CD4-positive, alpha-beta T cell (primary cell): ENCODE measurements at places on chromosomes 7 and 10.

DNA sequence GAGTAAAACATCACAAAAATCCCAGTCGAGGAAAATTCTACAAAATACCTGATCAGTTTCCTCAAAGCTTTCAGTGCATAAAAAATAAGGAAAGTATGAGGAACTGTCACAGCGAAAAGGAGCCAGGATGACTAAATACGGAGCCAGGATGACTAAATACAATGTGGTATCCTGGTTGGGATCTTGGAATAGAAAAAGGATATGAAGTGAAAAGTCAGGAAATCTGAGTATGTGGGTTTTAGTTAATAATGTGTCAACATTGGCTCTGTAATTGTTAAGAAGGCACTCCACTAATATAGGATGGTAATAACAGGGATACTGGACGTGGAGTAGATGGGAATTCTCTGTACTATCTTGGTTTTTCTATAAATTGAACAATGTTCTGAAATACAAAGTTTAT, 175.5 kb downstream of the SUGCT start:
- no peak for DNase-seq

- DNase-seq, result no peak
Measured at GRCh38 chr10:132104062-132104461, 38.3 kb downstream of the JAKMIP3 start.

DNA sequence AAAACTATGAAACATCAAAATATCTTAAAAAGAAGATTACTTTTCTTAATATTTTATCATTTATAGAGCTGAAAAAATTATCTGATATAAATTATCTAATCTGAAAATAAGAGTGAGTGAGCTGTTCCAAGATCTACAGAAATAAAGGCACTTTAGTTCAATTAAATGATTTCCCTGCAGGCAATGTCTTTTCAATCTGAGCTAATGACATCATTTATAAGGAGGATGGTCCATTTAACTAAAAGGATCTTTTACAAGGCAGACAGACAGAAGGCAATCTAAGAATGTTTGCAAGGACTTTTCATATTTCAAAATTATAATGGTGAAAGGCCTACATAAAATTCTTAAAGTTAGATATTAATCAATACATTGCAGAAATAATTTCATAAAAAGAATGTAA, 71.8 kb downstream of the SKAP2 start:
- no peak for DNase-seq

GRCh38 chr7:27419581-27420177, 177.1 kb downstream of the EVX1 start:
- DNase-seq, result no peak

DNA sequence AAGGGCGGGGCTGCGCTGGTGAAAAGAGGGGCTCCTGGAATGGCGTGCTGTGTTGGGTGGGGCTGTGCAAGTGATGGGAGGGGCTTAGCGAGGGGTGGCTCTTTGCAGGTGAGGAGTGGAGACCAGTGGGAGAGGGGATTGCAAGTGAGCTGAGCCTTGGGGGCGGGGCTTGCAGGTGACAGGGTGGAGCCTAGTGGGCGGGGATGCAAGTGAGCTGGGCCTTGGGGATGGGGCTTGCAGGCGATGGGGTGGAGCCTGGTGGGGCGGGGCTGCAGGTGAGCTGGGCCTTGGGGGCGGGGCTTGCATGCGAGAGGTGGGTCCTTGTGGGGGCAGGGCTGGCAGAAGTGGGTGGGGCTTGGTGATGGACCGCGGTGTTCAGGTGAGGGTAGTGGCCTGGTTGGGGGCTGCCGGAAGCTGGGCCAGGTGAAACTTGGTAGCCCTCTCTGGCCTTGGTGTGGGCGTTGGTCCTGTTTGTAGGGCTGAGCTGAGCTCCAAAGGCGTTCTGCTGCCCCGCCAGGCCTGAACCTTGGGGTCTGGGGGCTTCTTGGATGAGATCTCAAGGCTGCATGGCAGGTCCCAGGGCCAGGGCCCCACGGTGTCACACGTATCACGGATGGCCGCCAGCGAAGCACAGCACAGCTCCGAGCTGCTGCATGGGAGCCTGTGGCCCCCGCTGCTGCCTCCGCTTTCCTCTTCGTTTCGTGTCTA, 743 bp upstream of the PITRM1 start:
- DNase-seq, result no peak

DNA sequence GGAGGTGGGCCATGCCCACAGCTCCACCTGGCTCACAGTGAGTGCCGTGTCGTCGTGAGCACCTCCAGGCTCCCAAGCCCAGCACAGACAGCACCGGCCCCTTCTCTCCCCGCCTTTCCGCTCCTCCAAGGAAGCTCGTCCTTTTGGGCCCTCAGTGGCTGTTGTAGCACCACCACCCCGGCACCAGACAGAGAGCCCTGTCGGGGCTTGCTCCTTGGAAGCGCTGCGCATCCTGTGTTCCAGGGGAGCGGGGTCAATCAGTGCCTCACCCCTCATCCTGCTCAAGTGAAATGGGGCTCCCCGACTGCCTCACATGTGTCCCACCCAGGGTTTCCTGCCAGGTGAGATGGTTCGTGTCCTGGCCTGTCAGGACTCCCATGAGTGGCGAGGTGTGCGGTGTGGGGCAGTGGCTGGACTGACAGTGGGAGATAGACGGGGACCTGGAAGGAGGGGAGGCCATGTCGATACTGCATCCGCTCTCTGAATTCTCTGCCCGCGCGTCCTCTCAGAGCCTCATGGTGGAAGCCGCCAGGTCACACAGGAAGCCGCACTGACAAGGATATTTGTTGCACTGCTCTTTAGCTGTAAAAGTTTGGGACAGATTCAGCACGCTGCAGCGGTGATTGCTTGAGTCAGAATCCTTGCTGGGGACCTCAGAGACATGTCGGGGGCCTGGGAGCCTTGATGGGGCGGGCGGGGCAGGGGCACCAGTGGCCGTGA, 107.1 kb downstream of the INPP5A start:
- no peak for DNase-seq

DNA sequence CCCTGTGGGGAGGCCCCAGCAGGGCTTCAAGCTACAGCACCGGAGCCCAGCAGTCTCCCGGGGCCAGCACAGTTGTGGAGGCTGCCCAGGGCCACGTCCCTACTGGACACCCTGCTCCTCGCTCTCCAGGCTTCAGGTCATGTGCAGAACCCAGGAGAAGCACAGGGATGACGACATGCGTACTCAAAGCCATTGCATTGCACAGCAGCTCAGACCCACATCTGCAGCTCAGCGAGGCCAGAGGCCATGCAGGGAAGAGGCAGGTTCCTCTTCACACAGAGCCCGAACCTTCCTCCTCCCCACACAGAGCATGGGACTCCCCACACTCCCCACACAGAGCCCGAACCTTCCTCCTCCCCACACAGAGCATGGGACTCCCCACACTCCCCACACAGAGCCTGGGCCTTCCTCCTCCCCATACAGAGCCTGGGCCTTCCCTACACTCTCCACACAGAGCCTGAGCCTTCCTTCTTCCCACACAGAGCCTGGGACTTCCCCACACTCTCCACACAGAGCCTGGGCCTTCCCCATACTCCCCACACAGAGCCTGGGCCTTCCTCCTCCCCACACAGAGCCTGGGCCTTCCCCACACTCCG, 12.3 kb downstream of the CFAP46 start:
- DNase-seq, result no peak

- no peak for DNase-seq
Measured at GRCh38 chr7:17564678-17565212, 266.3 kb downstream of the AHR start.

GRCh38 chr7:146606628-146607027, 490.0 kb downstream of the CNTNAP2 start:
- DNase-seq, result no peak

DNA sequence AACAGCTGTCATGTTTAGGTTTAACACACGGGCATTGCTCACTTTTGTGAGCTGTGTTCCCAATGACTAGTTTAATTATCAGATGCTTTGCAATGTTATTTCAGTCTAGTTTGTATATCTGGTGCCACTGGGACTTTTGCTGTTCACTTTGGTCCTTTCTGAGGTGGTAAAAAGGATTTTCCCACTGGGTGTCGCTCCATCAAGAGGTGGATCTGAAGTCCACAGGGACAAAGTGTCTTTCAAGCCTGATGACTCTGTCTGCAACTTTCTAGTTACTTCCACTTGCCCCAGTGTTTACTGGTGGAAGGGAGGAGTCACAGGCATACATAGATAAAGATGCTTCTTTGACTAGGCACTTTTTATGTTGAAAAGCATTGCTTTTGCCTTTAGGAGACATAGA, 242.2 kb downstream of the HGF start:
- no peak for DNase-seq

DNA sequence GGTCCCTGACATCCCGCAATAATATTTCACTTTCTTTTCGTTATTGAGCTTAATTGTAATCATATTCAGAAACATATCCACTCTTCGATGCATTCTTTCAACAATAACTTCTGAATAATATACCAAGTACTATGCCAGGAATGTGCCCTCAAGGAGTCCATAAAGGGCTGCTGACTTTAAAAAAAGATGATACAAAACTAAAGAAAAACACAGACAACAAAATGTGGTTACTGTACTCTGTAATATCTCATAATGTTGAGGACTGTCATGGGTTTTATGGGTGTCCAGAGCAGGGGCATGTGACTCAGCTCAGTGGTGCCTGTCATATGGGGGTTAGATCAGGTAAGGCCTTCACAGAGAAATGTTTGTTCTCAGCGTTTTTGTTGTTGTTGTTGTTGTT, 73.7 kb downstream of the ARL4A start:
- no peak for DNase-seq

DNA sequence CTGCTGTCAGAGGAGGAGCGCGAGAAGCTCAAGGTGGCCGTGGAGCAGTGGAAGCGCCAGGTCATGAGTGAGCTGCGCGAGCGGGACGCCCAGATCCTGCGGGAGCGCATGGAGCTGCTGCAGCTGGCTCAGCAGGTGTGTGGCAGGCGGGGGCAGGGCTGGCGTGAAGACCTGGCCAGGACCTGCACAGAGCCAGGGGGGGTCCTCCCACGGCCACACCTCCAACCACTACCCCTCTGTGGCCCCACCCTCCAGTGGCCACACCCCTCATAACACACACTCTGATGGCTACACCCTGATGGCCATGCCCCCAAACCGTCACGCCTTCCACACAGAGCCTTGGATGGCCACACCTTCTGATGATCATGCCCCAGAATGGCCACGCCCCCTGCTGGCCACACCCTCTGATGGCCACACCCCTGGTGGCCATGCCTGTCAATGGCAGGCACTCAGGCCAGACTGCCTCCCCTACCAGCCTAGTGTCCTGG, 23.4 kb upstream of the DPYSL4 start:
- peak; percentile 27 for DNase-seq

GRCh38 chr10:26227786-26228185, 11.2 kb downstream of the GAD2 start:
- no peak for DNase-seq

DNA sequence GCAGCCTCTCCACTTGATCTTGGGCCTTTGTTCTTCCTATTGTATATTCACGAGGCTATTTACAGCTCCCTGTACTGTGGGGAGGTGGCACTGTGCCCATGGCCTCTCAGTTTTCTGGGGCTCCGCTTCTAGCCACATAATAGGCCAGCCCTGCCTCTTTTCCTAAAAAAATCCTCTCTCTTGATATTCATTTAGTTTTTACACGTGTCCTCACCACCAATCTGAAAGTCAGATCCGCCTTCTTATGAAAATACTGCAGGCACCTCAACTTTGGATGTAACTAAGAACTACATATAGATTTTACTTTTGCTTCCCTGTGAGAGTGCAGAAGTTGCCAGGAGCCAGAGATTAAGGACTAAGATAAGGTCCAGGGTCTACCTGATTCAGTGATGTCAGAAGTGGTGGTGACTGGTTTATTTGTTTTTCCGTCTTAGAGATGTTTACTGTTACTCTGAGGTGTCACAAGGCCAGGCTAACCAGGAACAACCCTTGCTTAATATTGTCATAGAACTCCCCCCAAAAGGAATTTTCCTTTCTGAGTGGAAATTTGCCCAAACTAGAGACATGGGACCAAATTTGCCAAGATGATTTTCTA, 7.8 kb downstream of the BAMBI start:
- DNase-seq, result no peak

DNA sequence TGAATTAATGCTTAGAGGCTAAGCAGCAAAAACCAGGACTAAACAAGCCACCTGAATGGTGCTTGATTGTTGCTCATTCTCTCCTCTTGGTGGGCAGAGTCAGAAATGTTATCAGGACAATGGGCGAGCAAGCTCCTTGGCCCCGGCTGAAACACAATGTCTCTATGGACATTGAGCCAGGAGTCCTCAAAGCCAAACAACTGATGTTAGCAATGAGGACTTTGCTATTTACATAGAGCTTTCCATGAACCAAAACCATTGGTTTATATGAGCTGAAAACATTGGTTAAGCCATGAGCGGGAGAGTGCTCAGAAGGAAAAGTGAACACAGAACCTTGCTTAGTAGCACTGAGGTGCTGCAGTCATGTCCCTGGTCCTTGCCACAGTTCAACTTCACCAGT, 21.5 kb upstream of the NPVF start:
- no peak for DNase-seq

DNA sequence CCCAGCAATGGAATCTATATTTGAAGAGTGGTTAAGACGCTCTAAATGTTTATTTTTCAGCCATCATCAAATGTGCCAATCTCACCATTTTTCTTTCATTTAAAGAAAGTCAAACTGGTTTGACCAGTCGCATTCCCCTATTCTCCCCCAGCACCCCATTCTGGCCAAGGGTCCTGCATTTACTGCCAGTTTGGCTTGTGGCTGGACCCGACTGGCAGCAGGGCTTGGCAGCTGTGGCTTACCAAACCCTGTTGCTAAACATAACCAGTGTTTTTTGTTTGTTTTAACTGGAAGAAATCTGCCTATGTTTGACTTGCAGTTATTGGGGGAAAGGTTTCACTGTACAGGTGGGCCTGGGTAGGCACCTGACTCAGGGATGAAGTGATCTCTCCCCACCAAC, 116.3 kb downstream of the CYP26A1 start:
- no peak for DNase-seq

DNA sequence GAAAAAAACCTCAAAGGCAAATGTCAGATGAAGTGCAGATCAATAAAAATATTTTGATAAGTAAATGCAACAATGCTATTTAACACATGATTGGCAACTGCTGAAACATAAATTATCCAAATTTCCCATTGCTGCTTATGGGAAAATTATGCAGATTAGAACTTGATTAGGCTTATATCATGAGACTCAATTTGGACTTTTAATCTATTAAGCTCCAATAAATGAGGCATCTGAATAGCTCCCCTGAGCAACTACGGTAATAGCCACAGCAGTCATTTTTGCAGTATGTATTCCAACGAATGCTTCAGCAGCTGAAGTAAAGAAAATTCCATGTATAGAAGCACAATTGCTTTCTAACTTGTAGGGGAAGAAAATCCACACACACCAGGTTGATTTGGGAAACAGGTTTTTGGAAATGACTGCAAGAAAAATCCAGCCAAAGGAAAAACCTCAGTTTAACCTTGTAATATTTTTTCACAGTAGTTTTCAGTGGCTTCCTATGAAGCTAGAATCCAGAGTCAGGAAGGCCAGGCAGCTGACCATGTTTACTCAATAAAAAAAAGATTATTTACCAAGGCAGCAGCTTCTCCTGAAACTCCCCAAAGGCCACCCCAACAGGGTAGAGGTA, 716.1 kb downstream of the KCNMA1 start:
- DNase-seq, result no peak

GRCh38 chr10:43940898-43941837, 292.5 kb upstream of the ZNF32 start:
- DNase-seq, result no peak

- DNase-seq, result no peak
Measured at GRCh38 chr10:11901454-11901832, 78.3 kb downstream of the PROSER2 start.

GRCh38 chr10:87860156-87860795, 3.1 kb downstream of the KLLN start:
- peak; percentile 17 for DNase-seq

- DNase-seq, result no peak
Measured at GRCh38 chr10:103683851-103684250, 171.5 kb downstream of the SH3PXD2A start.
